ENCODE measurements at places on chromosomes 11 and 22.

- peak; percentile 8 for DNase-seq
Measured at GRCh38 chr11:8608652-8609051, 14.6 kb upstream of the STK33 start.

DNA sequence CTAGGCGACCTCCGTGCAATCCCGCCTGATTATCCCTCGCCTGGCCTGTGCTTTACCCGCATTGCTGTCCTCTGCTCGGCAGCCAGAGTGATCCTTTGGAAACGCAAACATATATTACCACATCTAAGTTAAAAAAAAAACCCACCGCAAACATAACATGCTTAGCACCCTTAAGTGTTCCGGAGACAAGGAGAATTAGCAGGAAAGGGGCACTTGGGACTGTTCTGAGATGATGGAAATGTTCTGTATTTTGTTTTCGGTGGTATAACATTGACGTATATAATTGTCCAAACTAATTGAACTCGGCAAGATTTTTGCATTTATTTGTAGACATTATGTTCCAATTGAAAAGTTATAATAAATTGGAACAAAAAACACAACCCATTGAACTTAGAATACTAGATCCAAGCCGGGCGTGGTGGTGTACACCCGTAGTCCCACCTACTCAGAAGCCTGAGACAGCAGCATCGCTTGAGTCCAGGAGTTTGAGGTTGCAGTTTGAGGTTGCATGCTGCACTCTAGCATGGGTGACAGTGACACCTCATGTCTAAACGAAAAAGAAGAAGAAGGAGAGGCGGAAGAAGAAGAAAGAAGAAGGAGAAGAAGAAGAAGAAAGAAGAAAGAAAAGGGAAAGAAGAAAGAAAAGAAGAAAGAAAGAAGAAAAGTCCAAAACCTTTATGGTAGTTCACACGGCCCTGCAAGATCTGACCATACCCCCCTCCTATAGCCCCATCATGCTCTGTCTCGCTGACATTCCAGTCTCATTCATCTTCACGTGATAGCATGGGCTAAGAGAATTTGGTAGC lies 604 bp upstream of the POLR3H start:
- DNase-seq, result no peak

DNA sequence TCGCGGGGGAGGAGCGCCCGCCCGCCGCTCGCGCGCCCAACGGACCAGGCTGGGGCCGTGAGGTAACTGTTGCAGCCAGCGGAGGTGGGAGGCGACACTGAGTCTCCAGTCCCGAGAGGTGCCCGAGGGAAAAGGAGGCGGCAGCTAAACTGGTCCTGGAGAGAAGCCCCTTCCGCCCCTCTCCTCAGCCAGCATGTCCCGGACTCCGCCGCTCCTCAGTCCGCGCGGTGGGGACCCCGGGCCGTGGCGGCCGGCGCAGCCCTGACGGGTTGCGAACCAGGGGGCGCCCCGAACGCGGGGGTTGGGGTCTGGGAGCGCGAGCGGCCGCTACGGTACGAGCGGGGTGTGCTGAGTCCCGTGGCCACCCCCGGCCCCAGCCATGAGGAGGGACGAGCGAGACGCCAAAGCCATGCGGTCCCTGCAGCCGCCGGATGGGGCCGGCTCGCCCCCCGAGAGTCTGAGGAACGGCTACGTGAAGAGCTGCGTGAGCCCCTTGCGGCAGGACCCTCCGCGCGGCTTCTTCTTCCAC lies at the start of gene PDE3B:
PDE3B (plus strand) TSS at position 108 of the 529 bp plus-strand sequence; CDS start at position 380, 272 bp downstream.
- peak; percentile 51 for DNase-seq

- no peak for DNase-seq
Measured at GRCh38 chr22:23579870-23580575, at the start of gene IGLL1. TSS of gene IGLL1 (minus strand) at chr22:23580290. CDS start at chr22:23580190, 100 bp downstream.

DNA sequence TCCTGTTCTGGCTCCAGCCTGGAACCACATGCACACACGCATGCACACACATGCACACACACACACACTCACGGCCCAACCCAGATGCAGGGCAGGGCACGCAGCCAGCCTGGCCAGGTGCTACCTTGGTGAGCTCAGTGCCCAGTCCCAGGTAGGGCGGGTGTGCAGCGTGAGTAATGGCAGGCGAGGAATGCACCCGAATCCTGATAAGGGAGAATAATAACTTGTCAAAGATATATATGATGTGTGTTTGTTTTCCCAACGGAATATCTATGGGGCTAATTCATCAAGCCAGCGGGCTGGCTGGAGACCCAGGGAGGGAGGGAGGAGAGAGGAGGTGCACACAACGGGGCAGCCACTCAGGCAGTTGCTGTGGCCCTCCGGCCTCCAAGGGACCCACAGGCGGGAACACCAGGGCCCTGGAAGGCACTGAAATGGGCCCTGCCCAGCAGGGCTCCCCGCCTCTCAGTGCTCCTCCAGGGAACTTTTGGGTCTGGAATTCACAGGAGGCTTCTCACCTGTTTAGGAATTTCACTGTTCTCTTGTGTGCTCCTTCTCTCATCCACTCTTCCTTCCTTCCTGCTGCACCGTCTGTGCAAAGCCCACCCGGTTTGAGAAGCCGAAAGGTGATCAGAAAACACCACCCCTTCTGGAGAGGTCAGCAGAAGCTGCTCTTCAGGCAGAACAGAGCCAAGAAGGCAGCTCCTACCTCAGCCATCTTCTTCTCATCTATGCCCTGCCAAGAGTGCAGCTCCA lies 79.0 kb downstream of the BUD13 start:
- DNase-seq, result no peak

DNA sequence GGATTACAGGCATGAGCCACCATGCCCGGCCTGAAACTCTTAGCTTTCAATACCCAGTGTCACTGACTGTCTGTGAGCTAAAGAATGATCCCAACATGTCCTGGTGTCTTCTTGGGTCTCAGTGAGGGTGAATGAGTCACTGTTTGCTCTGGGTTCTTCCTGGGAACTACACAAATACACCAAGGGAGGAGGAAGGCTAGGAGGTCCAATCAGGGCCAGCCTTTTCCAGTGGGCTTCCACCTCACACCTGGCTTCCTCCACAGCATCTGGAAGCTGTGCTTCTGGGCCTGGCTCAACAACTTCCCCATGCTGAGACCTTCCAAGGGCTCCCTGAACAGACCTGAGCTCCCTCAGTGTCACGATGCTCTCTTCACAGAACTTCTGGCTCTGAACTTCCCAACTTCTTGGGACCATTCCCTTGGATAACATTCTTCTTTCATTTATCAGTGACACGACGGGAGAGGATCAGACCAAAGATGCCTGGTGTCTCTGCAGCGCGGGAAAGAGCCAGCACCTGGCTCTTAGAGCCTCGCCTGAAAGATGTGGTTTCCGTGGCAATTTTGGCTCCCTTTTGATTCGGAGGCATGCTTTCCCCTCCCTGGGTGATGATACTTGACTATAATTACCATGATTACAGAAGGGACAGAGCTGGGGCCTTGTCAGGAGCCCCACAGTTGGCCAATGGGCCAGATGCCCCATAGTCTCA lies 22.3 kb upstream of the CHRM4 start:
- DNase-seq, result no peak

GRCh38 chr11:79185351-79185750 lies 255.5 kb downstream of the TENM4 start:
- DNase-seq, result no peak

GRCh38 chr11:117282956-117283355 lies 8.2 kb upstream of the BACE1-AS start:
- no peak for DNase-seq

DNA sequence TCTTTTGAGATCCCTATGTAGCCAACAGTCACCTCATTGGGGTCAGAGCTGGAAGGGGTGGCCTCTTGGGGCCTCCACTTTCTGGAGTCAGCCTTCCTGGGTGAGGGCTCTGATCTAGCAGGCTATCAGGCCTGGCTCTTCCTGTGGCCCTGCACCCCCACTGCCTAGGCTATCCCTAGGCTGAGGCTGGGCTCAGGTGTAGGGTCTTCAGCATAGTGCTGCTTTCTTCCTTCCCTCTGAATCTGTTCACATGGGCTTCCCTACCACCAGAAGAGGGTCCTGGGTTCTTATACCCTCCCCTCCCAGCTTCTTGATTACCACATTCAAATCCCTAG lies 456 bp upstream of the SPI1 start:
- DNase-seq, result no peak

GRCh38 chr11:82975882-82976281 lies 74.3 kb downstream of the DDIAS start:
- DNase-seq, result no peak

DNA sequence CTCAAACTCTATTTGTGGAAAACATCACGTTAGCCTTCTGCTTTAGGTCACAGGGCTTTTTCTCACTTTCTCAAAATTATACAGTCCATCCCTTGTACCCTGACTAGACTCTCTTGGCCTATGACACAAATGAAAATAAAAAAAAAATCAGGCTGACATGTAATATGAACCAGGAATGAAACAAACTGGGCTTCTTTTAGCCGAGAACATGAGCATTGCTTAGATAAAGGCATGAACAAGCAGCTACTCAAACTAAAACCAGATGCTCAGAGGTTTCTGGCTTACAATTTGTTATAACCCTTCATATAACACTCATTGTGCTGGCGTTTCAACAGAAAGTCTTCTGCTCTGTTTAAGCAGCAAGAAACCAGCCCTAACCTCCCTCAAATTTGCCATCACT lies 265.5 kb upstream of the NARS2 start:
- peak; percentile 90 for DNase-seq

DNA sequence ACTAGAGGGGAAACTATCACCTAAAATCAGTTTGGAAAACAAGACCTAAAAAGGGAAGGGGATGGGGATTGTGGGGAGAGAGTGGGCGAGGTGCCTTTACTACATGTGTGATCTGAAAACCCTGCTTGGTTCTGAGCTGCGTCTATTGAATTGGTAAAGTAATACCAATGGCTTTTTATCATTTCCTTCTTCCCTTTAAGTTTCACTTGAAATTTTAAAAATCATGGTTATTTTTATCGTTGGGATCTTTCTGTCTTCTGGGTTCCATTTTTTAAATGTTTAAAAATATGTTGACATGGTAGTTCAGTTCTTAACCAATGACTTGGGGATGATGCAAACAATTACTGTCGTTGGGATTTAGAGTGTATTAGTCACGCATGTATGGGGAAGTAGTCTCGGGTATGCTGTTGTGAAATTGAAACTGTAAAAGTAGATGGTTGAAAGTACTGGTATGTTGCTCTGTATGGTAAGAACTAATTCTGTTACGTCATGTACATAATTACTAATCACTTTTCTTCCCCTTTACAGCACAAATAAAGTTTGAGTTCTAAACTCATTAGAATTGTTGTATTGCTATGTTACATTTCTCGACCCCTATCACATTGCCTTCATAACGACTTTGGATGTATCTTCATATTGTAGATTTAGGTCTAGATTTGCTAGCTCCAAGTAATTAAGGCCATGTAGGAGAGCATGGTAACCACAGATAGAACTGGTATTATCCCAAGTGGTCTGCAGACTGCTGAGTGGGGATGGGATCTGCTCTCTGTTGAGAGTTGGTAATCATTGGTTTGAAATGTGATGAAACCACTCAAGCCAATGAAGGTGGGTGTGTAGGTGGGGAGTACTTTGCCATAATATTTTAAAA lies 3.6 kb downstream of the NEAT1 start:
- DNase-seq, result peak; percentile 92

DNA sequence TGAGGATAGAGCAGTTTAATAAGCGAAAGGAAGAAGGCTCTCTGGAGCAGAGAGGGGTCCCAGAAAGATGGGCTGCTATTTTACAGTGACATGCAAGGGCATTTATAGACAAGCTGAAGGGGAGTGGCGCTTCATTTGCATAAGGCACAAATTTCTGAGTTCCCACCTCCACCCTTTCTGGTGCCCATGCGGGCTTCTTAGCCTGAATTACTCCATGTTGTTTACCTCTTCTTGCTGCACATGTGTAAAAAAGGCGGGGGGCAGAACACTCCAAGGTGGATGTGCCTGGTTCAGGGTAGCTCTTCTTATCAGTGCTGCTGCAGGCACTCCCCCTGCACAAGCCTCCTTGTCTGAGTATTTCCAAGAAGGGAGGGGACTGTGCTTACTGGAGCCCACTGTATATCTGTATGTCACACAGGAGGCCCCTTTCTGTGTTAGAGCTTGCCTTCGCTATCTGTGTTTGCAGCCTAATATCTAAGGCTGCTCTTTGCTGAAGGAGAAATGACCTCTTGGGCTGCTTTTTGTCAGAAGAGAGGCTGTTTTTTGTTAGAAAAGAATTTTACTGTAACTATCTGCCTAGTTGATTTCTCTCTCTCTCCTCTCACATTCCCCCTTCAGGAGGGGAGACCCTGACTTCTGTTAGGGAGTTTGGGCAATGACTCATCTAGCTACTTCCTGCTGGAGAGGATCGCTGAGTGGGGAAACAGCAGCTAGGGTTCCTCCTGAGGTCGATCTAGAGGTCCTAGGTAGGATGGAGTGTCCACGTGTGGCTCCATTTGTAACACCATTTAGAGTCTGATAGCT lies 1057.0 kb upstream of the CNTN5 start:
- peak; percentile 61 for DNase-seq

GRCh38 chr11:134640971-134641968 lies 229.2 kb upstream of the B3GAT1 start:
- no peak for DNase-seq

GRCh38 chr11:78898266-78898775 lies 323.7 kb upstream of the NARS2 start:
- no peak for DNase-seq

- no peak for DNase-seq
Measured at GRCh38 chr11:2380807-2381350, 3.8 kb downstream of the CD81 start.

DNA sequence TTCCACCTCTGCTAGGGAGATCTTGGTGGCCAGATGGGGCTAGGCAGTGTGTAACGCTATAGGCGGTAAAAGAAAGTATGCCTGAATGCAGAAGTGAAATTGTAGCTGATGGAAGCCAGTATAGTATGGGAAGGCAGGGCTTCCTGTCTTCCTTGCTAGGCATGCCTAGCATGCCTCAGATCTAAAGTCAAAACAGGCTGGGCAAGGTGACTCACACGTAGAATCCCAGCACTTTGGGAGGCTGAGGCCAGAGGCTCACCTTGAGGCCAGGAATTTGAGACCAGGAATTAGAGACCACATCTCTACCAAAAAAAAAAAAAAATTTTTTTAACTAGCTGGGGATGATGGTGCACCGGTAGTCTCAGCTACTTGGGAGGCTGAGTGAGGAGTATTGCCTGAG lies 281.7 kb upstream of the MTNR1B start:
- no peak for DNase-seq

DNA sequence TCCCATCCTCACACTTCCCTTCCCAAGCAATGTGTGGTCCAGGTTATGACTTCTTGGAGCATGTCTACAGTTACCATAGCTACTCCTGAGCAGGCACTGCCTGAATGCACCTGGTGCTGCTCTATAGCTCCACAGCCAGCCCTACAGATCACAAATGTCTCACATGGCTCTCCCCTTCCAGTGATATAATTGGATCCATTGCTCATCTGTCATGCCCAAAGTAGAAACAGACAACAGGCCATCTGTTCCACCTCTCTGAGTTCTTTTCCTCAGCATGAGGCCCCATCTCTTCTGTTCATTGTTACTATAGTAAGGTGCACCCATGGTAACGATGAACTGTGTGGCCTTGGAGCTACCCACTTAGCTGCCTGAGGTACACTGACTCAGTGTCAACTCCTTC lies 320.3 kb upstream of the ZC3H12C start:
- no peak for DNase-seq

- no peak for DNase-seq
Measured at GRCh38 chr11:93394488-93394887, 63.9 kb downstream of the DEUP1 start.
